CD4-positive, alpha-beta memory T cell (primary cell): ENCODE measurements at places on chromosomes 2 and 18.

GRCh38 chr2:175844169-175844568 lies 157.9 kb downstream of the LNPK start:
- no peak for DNase-seq

DNA sequence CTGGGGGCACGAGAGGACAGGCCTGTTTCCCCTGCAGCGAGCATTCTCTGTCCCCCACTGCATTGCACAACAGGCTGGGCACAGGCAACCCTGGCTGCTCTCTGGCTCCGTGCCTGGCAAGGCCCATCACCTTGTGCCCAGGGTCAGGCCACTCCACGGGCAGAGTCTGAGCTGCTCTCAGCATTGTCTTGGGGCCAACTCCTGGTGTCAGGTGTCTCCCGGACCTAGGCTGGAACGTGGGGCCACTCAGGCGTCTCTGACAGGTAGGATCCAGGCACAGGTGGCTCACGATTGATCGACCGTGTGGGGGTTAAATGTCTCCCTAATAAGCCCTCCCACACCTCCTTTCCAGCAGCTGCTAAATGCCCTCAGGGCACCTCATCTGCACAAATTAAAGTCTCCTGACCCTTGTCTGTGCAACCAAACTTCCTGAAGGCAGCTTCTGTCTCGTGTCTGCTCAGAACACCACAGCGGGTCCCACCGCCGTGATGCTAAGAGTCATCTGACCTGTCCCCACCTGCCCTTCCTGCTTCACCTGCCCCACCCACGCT lies 66.6 kb upstream of the GPC1 start:
- DNase-seq, result no peak

- no peak for DNase-seq
Measured at GRCh38 chr2:28160986-28161425, 231.7 kb upstream of the FOSL2 start.

DNA sequence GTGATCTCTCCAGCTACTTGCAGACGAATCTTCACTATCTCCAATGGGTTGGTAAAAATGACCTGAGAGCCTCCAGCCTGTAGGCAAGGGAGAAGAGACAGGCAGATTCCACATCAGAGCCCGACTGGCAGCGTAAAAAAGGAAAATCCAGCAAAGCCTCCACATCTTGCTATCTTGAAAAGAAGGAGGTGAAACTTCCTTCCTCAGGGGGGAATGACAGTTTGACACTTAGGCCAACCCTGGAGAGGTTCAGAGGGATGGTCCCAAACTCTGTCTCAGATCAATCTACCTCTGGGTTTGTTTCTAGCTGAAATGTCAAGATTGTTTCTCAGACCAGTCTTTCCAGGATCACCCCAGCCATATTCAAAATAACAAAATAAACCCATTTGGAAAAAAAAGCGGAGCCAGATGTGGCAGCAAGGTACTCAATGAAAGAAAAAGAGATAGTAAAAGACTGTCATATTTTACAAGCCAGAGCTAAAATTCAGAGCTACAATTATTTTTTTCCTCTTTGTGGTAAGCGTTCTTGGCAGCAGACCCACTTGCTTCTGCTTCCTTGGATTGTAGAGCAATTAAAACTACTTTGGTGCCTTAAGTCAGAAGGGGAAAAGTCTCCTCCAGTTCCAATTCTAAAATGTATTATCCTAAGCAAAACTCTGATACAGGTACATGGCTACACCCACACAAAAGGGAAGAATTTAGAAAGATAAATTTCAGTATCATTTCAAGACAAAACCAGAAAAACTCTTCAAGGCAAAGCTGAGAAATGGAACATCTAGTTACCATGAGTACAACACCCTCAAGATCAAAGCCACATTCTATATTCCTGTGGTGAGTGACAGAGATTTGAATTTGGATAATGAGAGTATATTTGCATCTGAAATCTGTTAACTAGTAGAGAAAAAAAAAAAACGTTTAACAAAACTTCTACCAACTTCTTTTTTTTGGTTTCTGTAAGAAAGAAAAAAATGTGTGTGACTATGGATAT lies 100.1 kb downstream of the SLC25A12 start:
- DNase-seq, result no peak

GRCh38 chr2:207284556-207285472 lies 119.1 kb upstream of the KLF7 start:
- no peak for DNase-seq

GRCh38 chr18:78621141-78621755 lies 358.4 kb upstream of the SALL3 start:
- DNase-seq, result no peak

DNA sequence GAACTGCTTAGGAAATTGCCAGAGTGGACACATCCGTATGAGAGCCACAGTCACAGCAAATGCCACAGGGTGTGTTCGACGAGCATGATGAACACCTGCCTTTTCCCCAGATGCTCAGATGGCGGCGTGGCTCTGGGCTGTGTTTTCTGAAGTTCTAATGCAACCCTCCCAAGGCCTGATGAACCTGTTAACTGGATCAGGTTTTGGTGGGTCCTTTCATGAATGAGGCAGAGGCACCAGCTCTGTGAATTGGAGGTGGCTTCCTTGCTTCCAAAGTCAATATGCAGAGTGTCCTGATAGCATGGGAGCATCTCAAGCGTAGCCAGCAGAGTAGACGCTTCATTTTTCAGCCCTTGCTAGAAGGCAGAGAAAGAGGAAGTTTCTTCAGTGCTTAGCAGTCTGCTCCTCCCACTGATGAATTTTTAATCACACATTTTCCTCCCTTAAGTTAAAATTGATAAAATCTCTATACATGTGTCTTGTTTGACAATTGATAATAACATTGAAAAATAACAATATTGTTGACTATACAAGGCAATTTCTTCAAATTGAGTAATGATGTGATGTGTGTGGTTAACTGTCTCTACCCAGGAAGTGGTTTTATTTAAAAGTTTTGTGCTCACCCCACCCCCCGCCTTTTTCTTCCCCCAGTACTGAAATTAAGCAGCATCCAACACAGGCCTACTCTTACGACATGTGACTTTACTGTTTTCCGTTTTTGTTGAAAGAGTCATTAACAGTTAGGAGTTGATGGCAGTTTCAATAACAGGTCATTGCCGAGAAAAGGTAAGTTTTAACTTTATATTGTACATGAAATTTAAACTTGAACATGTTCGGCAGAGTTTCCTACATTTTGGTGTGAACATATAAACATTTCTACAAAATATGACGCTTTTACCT lies at the start of gene ARHGAP15:
Gene ARHGAP15, plus strand, starts transcription at position 739 of the 900 bp plus-strand sequence.
- peak; percentile 80 for DNase-seq

DNA sequence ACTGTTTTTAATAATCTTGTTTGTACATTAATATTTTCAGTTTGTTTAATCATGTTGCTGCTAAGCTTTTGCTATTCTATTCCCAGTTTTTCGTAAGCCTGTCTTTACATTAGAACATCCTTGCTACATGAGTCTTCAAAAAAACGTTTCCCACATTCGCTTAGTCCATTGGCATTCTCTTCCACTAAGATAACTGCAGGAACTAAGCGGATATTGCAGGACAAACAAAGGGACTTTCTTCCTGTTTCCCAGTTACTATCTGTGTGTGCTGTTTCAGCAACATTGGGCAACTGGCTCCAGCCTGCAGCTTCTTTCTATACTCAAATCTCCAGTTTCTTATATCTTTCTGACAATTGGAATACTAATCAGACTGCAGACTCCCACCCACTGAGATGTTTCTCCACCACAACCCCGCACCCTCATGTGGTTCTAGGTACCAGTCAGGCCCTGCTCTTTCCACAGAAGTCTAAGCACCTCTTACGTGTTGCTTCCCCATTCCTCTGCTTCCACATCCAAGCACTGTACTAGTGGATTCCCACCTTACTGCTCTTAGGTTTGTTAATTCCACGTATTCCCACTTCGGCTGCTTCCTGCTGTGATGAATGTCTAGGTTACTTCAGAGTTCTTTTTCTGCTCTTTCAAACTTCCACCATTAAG lies 420.3 kb downstream of the LRRTM4 start:
- no peak for DNase-seq

DNA sequence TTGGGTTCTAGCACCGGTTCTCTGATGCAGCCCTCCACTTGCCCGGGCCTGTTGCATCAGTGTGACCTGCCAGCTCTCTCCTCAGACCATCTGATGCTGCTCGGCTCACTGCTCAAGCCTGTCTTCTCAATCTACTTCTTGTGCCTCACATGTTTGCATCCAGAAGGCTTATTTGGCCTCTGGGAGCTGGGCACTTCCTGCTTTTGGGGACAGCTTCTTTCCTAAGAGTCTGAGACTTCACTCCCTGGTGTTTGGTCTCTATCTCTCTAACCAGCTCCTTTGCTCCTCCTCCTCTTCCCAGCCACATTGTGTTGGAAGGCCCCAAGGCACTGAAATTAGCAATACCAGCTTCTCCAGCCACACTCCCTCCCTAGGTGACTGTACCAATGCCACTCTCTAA lies 212.8 kb downstream of the CDCA7 start:
- no peak for DNase-seq

- no peak for DNase-seq
Measured at GRCh38 chr2:33030326-33030725, 83.6 kb downstream of the LTBP1 start.

GRCh38 chr2:101617796-101618195 lies 79.7 kb upstream of the MAP4K4 start:
- no peak for DNase-seq

- DNase-seq, result no peak
Measured at GRCh38 chr18:76098674-76099411, 396.2 kb downstream of the ZNF516 start.

DNA sequence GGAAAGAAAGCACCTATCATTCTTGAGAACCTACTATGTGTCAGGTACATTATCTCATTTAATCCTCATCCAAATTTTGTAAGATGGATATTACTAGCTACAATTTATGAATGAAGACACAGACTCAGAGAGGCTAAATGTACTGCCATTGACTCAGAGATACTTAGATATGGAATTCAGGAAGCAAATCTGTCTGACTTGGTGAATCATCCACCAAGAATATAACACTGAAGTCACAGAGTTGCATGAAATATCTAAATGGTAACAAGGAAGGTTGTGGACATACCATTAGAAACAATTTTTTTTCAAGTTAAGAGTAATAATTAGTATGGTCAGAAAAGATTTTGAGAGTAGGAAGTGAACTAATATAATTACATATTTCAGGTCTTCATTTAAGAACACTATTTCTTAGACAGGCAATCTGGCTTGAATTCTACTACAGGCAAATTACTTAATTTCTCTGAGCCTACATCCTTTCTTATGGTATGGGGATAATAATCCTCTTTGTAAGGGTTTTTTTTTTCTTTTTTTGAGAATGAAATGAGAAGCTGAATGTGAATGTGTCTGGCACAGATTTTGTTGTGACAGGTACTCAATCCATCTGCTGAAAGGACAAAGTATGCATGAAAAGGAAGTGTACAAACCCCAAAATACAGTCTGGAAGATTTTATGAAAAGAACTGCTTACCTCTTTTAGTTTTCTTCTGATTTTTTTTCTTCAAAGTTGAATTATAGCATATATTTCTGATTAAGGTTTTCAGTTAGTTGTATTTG lies 14.8 kb upstream of the C2orf66 start:
- DNase-seq, result no peak

DNA sequence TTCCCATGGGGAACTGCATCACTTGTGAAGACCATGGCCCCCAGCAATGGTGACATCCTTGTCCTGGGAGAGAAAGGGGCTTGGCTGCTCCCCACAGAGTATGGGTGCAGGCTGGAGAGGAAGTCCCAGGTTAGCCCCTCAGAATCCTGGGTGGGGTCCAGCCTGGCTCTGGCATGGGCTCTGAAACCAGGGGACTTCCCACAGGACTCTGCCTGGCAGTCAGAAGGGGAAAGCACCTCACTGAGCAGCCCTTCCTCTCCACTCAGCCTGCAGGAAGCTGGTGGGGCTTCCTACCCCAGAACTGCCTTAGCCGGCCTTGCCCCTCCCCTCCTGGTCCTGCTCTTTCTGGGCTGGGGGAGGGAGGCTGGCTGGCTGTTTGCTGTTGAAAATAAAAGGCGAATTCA lies 3.7 kb downstream of the NEURL3 start:
- peak; percentile 26 for DNase-seq

DNA sequence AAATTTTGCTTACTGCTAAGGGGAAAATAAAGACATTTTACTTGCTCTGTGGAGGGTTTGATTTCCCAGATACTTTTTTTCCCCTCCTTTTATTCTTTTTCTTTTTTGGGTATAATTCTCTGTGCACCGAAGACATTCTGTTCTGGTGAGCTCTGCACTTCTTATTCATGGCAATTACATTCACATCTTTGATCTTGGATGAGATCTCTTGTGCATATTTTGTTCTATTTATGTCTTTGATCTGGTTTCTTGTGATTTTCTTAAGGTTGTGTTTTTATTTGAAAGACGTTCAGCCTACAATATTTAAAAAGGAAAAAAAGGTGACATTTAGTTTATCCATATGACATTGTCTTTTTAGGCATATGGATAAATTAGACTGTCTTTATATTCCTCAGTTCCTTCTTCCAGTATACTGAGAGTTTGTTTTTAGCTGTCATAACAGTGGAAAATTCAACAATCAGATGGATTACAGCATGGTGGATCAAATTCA lies 33.7 kb upstream of the EPHA4 start:
- no peak for DNase-seq

- DNase-seq, result no peak
Measured at GRCh38 chr2:187580462-187581124, 26.4 kb upstream of the TFPI start.

GRCh38 chr18:1048032-1048431 lies 143.4 kb downstream of the ADCYAP1 start:
- DNase-seq, result no peak

DNA sequence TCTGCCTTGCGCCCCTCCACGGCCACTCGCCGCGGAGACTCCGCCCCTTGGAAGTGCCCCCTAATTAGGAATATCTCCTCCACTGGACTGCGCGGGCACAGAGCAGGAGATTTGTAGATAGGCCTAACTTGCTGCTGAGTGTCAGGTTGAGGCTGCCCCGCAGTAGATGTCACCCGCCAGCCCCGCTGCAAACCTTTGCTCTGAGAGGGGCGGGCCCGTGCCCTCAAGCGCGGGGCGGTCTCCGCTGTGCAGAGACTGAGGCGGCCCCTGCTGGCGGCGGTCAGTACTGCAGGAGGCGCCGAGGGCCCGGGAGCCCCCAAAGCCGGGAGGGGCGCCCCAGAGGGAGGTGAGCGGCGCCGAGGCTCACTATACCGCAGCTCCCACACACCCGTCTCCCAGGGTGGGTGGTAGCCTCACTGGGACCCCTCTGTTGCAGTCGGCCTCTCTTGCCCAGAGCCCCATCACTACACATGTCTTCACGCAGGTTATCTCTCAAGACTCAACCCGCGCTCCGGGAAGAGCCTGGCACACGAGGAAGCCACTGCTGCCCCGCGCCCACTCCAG lies 2.9 kb upstream of the NEURL3 start:
- peak; percentile 84 for DNase-seq

GRCh38 chr2:19673213-19673791 lies 228.5 kb downstream of the TTC32 start:
- no peak for DNase-seq
